ENCODE measurements at places on chromosomes 11 and 22.

- DNase-seq, result peak; percentile 84
Observed at GRCh38 chr22:23816156-23816976, 22.4 kb downstream of the DERL3 start.

GRCh38 chr11:131206671-131207070, 163.7 kb upstream of the NTM start:
- no peak for DNase-seq

- no peak for DNase-seq
Observed at GRCh38 chr22:43733138-43733537, 79.0 kb downstream of the EFCAB6 start.

GRCh38 chr11:8719211-8719649, 36.6 kb downstream of the RPL27A start:
- no peak for DNase-seq

- DNase-seq, result no peak
Observed at GRCh38 chr22:49391436-49391835, 436.2 kb downstream of the BRD1 start.

DNA sequence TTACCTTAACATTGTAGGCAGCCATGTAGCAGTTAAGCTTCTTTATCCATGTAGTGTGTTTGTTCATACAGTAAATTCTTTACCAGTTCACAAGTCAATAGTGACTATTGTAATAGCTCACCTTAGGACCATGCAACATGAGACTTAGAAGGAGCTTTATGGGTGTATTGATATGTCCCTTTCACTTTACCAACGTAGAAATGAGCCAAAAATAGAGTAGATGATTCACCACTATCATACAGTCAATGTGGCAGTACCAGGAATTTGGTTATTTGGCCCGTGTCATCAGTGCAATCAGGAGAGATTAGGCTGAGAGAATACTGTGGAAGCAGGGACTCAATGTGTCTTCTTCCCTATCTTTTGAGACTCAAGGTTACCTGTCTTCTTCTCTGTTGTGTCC, 4.7 kb downstream of the ZDHHC13 start:
- no peak for DNase-seq

DNA sequence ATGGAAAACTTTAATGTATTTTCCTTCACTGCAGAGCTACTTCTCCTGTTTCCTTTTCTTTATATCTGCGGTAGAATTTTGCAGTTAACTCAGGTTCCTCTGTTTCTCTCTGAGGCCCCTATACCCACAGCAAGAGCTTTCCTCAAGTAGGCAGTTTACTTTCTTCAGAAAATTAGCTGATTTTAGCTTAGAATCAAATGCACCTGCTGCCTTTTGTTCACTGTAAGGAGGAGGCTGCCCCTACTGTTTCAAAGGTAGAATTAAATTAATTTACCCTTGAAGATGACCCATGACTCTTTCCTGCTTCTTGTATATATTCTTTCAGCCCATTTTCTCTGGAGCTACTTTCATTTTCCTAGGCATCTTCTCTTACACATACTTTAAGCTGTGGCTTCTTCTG, 68.7 kb upstream of the GDPD4 start:
- no peak for DNase-seq

DNA sequence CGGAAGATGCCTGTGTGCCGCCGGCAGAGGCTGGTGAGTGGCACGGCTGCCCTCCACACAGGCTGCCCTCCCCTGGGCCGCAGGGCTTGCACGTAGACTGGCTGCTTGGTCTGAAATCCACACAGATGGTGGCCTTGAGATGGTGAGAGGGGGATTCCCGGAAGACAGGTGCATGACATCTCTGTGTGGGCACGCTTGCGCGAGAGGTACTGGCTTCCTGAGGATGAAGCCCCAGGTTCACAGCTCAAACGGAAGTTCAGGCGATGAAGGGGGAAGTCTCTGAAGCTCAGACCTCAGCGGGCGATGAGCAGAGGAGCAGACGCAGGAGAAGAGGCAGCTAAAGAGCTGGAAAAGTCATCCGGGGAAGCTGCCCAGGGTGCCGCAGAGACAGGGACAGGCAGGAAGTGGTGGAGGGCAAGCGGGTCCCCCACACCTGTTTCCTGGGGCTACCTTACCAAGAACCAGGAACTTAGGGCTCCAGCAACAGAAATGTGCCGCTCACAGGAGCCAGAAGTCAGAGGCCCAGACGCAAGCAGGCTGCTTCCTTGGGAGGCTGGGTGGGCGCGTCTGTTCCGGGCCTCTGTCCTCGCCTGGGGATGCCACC, 7.2 kb downstream of the CRELD2 start:
- no peak for DNase-seq

- no peak for DNase-seq
Observed at GRCh38 chr11:134512571-134513538, 100.8 kb upstream of the B3GAT1 start.

DNA sequence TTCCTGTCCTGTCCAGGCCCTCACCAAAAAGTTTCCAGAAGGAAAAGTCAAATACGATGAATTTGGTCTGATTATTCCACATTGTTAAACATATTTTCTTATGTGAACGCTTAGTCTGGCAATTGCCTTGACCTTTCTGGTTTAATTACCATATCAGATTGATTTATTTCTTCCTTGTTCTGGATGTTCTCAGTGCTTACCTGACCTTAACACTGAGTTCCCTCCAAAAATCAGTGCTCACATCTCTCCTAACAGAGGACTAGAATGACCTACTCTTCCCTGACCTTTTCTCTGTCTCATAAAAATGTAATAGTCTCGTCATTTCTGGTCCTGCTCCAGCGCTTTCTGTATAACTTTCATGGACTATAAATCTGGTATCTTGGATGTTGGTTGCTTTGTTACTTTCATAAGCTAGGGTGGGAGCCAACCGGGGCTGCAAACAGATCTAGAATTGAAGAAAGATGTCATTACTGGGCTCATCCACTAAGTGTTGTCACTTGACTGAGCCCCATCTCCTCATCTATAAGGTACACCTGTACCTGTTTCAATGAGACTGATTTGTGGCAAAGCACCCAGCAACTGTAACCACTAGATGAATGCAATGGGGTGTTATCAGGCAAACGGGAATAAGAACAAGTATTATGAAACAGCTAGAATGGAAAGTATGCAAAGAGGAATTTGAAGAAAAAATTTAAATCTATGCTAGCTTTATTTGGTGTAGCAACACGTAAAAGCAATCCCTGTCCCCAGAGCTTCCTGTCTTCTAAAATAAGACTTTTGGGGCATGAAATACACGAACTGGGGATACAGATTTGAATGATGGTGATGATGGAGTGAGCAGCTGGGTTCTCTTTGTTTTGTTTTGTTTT, 2.4 kb downstream of the FADS2 start:
- no peak for DNase-seq

GRCh38 chr11:78441956-78442355, 24.3 kb upstream of the GAB2 start:
- no peak for DNase-seq

- no peak for DNase-seq
Observed at GRCh38 chr11:119739975-119740374, 11.0 kb upstream of the NECTIN1 start.

DNA sequence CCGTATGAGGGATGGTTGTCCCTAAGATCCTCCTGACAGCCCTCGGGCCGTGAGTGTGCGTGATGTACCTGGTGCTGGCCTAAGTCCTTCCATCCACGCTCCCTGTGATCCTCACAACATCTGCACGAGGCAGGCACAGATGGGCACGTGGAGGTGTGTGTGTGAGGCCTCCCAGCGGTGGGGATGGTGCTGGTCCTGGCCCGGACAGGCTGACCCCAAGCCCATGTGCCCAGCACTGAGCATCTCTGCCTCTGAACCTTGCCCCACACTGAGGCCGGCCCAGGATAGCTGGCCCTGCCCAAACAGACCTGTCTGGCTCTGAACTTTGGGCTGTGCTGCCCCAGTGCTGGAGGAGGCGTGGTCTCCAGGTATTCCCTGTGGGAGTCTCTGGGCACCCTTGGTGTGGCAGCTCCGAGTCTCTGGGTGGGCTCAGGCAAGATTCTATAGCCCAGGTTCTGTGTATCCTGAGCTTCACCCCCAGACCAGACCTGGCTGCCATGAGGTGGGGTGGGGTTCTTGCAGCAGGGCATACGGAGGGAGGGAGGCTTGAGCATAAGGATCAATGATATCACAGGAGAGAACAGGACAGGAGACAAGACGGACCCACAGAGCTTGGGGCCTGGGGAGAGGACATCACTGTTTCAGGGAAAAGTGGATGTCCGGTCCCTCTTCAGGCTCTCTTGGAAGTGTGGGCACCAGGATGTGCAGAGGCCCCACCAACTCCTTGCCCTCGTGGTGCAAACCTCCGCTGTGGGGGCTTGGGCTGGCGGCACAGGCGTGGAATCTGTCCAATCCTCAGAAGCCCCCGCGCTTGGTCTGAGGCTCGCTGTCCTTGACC, 881.8 kb downstream of the BRD1 start:
- no peak for DNase-seq

GRCh38 chr11:102927624-102927990, 27.9 kb downstream of the MMP13 start:
- DNase-seq, result no peak

DNA sequence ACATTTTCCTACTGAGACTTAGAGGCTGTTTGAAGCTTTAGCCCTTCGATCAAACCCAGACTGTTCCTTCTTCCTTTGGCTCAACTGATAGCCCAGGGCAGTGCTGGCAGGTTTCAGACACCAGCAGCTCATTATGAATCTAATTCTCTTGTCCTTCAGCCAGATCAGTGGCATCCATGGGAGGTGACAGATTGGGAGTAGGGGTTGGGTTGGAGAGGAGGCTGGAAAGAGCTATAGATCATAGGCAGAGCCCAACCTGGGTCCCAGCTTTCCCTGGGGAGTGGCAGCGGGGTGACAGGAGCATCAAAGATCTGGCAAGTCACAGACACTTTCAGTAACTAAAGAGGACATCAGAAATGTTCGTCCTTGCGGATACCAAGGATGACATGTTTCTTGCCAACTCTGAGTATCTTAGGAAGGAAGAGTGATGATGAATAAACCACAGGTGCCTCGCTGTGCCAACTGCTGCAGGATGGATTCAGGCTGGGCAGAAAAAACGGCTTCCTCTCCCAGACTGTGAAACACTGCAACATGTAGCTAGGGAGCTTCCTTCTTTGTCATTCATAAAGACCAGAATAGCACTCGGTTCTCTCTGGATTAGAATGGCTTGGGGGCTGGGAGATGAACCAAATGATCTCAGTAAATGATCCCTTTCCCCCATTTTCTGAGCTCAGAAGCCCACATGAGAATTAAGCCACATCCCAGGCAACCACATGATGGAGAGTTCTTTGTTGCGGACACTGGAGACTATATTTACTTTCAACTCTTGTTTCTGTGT, 19.1 kb downstream of the ABCC8 start:
- no peak for DNase-seq

- DNase-seq, result no peak
Observed at GRCh38 chr22:30668386-30668710, 673 bp upstream of the DUSP18 start.

DNA sequence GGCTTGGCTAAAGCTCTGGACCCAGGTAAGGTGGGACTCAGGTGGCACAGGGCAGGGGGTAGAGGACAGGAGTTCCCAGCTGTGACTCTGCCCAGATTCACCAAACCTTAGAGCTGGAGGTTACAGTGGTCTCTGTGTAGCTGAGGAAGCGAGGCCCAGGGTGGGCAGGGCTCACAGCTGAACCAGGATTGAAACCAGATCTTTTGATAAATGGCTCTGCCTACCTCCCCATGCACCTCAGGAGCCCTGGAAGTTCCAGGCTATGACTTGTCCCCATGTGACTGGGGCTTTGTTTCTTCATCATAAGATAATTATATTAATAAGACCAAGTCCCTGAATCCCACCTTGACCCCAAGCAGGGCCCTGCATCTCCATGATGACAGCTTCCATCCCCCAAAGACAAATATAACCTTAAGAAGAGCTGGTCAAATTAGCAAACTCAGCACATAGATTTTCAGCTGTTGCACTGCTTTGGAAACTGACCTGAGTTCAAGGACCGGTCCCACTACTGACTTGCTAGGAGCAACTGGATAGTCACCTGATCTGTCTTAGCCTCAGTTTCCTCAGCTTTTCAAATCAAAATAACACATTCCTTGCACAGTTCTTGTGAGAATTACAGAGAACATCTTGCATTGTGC, 21.3 kb upstream of the TSKU start:
- no peak for DNase-seq

DNA sequence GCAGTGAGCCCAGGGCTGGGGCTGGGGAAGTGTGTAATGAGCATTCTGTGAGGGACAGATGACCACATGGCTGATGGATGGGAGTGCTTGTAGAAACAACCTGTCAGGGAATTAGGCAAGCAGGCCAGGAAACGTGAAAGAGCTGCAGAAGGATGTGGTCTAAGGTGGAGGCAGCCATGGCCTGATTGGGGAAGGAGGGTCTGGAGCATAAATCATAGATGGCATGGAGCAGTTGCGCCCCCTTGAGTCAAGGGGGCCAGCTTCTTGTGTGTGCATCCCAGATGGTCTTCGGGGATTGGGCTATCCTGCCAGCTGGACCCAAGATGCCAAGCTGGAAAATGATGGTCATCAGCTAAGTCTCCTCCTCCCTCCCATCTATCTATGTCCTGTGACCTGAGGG, 119.4 kb upstream of the CLPB start:
- DNase-seq, result no peak

DNA sequence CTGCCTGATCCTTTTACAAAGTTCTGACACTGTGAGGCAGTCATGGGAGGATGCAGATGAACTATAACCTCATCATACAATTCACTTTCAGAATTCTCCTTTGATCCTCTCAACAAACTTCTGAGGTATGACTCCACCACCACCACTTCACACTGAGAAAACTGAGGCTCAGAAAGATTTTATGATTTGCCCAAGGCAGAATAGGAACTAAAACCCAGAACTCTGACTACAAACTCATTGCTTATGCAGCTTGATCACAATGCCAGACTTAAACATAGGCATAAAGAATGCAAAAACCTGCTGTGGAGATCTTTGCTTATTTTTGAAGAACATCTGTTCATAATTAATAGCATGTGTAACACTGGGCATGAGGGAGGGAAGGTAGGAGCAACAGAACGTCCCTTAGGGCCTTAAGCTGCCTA, 20.4 kb downstream of the FAM168A start:
- no peak for DNase-seq

GRCh38 chr22:39318507-39319283, 728 bp downstream of the RPL3 start:
- DNase-seq, result no peak

DNA sequence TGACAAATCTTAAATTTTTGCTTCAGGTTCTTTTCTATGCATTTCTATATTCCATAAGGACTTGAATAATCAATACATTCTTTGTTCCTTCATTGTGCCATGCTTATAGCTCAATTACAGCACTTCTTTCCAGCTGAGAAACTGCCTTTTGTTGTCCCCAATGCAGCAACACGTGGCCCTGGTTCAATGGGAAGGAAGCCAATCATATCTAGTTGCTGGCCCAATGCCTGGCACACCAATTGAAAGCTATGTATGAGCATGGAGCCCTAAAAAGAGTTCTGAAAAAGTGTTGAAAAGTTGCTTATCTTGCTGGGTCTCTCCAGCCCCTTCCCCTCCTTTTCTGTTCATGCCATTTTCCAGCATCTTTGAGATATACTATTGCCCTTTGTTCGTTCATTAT, 448.0 kb upstream of the FAT3 start:
- DNase-seq, result peak; percentile 70

DNA sequence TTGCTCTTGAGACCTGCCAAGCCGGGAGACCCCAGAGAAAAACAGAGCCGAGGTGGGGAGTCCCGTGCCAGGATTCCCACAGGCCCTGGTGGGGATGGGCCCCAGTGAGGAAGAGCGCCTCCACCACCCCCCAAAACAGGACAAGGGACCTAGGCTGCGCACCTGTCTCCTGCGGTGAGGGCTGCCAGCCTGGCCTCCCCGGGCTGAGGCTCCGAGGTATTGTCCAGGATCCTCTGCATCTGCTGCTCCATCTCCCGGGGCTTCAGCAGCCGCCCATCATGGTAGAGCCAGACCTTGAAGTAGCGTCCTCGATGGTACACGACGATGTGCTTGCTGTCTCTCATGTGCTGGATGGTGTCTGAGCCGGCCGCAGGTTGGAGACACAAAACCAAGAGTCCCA, 33.3 kb upstream of the TESMIN start:
- no peak for DNase-seq
